HuH-7 (cell line): ENCODE measurements at places on chromosomes 4 and X.

- no peak for DNase-seq
Measured at GRCh38 chr4:87911252-87911774, 64.2 kb upstream of the SPP1 start.

- DNase-seq, result no peak
Measured at GRCh38 chr4:83083925-83084475, 30.5 kb downstream of the PLAC8 start.

- DNase-seq, result no peak
Measured at GRCh38 chr4:76823495-76823894, 74.4 kb downstream of the SOWAHB start.

- DNase-seq, result no peak
Measured at GRCh38 chrX:124441971-124442590, 95.7 kb downstream of the SH2D1A start.

GRCh38 chr4:1305261-1305711, 15.6 kb downstream of the MAEA start:
- DNase-seq, result no peak

DNA sequence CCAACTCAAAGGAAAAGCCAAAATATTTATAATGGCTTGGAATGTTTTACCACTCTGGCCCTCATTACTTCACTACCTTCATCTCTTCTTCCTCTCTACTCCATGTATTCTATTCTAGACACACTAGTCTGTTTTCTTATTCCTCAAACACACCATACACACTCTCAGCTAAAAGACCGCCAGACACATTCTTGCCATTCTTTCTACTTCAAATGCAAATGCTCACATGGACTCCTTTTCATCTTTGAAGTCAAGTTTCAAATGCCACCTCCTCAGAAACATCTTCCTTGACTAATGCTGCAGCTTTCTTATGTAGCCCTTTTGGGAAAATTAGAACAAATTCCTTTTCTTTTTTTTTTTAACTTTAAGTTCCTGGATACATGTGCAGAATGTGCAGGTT, 412.9 kb upstream of the FMR1 start:
- no peak for DNase-seq

DNA sequence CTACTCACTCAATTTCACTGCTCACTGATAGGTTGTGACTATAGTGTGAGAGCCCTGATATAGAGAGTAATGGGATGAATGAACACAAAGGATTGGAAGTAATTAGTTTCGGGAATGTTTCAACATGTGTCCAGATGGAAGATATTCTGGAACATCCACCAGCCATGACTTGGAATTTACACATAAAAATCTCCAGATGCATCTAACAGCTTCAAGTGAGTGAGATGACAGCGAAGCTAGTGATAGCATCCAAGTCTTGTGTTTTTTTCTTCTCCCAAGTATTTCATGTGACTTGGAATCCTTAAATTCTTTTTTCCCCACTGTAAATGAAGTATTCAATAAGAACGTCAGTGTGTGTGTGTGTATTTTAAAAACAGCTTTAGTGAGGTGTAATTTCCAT, 82.1 kb downstream of the CLDN34 start:
- no peak for DNase-seq

DNA sequence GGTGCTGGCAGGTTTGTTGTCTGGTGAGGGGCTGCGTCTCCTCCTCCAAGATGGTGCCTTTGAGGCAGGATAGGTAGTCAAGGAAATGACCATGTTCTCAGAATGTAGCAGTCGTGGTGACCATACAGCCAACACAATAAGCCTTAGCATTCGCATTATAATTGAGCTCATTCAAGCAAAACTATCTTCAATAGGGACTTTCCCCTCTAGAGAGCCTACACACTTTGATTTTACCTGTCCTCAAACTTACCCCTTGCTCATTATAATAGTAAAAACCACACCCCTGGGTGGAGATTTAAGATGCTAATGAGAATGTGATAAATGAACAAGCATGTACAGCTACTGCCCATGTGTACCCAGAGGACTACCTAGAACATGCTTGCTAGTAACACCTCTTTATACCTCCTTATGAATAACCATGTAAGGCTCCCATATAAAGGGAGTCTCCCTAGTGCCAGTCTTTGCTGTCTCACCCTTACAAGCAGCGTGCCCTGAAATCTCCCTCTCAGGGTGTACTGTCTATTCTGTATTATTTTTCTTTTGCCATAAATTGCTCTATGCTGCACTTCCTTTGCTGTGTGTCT, 48.2 kb downstream of the FGFBP1 start:
- DNase-seq, result no peak

DNA sequence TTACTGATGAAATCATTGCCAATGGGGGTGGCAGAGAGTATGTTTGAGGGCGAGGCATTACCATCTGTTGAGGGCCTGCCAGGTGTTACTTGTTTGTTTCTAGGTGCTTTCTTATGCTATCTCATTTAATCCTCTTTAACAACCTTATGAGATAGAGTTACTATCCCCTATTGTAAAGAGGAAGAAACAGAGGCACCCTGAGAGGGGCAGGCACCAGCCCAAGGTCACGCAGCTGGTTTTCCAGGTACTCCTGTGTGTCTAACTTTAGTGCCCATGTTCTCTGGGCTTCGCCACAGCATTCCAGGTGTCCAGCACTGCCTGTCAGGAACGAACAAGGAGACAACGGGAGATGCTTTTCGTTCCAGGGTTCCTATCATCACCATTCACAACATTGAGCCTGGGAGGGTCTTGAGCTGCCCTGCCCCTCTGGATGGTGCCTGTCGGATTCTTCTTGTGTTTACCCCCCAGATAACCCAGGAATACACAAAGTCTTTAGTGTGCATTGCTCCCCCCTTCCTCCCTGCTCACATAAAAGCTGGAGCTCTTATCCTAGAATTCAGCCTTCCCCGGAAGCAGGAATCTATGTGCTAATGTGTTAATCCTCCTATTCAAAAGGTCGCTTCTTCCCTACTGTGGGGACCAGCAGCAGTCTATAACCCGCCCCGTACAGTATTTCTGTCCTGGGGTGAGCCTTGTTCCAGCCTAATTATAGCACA, 24.9 kb upstream of the GPC4 start:
- DNase-seq, result no peak

DNA sequence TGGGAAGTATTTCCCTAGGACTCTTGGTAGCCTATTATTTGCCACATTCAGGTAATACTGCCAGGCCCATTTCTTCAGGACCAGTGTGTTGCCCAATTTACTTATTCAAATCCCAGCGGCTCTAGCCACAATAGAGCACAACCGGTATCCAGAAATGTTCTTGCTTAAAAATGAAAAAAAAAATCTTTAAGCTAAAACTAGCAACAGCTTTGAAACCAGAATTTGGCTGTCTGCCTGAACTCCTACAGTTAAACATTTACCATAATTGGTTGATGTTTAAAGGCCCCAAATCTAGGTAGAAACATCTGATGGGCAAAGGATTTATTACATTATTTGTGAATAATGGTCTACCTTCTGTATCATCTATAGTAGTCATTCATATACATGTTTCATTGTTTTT, 930 bp upstream of the SLITRK4 start:
- no peak for DNase-seq

GRCh38 chrX:129808829-129809796, 29.4 kb downstream of the SASH3 start:
- DNase-seq, result no peak

- no peak for DNase-seq
Measured at GRCh38 chrX:68694435-68695205, 47.2 kb downstream of the STARD8 start.

- DNase-seq, result no peak
Measured at GRCh38 chr4:139144911-139145551, 32.0 kb downstream of the ELF2 start.

- DNase-seq, result no peak
Measured at GRCh38 chrX:7145454-7145853, 2.1 kb upstream of the STS start.

DNA sequence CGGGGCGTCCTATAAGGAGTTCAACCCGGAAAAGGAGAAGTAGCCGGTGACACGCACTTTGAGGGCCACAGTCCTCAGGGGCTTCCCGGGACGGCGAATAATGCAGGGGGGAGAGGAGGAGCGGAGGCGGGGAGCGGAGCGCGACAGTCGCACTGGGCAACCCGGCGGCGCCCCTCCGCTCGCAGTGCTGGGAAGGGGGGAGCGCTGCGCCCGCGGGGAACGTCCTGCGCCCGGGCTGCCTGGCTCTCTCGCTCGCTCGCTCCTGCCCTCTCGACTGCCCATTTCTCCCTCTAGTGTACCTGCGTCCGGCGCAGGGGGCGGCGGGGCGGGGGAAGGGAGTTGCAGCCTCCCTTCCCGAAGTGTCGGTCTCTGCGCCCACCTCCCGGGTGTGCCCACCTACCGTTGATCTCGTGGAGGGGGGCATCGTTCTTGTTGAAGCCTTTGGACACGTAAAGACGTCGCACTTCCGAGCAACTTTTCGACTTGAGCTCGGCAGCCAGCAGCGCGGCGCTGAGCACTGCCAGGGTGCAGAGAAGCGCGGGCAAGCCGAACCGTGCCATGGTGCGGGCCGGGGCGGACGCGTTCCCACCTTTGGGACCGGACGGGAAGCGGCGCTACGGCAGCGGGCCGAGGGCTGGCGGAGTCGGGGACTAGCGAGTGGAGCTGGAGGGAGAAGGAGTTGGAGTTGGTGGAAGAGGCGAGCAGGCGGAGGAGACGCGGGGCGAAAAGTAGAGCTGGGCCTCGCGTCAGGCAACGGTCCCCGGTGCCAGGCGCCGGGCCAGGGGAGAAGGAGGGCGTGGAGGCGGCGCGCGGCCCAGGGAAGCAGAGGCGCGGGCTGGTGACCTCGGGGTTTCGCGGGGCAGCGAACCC, 648 bp downstream of the GPC4 start:
- DNase-seq, result peak; percentile 32

DNA sequence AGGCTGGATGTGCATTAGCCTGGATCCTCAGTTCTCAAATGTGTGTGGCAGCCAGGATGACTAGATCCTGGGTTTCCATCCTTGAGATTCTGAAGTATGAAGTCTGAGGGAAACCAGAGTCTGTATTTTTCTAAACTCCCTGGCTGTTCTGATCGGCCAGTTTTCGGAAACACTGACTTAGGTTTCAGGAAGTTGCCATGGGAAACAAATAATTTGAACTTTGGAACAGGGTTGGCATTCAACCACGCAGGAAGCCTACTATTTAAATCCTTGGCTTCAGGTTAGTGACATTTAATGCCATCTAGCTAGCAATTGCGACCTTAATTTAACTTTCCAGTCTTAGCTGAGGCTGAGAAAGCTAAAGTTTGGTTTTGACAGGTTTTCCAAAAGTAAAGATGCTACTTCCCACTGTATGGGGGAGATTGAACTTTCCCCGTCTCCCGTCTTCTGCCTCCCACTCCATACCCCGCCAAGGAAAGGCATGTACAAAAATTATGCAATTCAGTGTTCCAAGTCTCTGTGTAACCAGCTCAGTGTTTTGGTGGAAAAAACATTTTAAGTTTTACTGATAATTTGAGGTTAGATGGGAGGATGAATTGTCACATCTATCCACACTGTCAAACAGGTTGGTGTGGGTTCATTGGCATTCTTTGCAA, 67.6 kb downstream of the PDGFRA start:
- DNase-seq, result no peak

GRCh38 chr4:12926189-12927066, 557.7 kb downstream of the RAB28 start:
- DNase-seq, result peak; percentile 9

DNA sequence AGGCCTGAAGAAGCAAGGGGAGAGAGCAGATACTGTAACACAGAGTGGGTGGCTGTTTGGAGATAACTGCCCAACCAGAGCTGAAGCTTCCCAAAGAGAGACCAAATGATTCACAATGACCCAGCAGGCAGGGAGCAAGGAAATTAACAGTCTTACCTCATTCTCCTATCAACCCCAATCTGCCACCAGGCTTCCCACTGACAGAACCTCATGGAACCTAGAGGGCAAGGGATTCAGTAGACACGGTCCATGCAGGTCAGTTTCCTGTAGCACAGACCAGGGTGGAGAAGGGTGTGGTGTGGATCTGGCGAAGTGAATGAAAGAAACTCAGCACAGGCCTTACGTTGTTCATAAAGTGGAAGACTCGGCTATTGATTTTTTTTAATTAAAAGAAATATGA, 60.7 kb upstream of the ALB start:
- DNase-seq, result no peak

GRCh38 chr4:1833307-1834046, 22.5 kb downstream of the LETM1 start:
- DNase-seq, result no peak

DNA sequence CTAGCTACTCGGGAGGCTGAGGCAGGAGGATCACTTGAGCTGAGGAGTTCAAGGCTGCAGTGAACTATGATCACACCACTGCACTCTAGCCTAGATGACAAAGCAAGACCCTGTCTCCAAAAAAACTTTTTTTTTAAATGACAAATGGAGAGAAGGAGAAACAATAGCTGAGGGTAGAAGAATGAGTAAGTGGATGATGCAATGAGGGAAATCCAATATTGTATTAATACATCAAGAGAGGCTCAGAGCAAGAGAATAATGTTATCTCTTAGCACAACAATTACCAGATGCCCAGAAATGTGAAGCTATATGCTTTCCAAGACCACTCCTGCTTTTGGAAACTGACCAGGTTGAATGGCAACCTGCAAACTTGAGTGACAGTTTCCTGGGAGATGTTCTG, 19.9 kb upstream of the GPR173 start:
- DNase-seq, result no peak

GRCh38 chr4:185312699-185313098, 83.0 kb downstream of the LRP2BP start:
- no peak for DNase-seq

GRCh38 chr4:89681219-89681618, 155.7 kb downstream of the SNCA start:
- DNase-seq, result no peak

GRCh38 chr4:53240573-53240972, 125.3 kb downstream of the SCFD2 start:
- no peak for DNase-seq
